H9 (cell line): ENCODE measurements at places on chromosomes 5 and 9. TPM values are rescaled to one million over a fixed set of nuclear protein-coding genes. Genes with fewer than 3 reads are reported as not detected.
A peak's percentile ranks its signal among the peaks of the same experiment; 100 is the strongest.

DNA sequence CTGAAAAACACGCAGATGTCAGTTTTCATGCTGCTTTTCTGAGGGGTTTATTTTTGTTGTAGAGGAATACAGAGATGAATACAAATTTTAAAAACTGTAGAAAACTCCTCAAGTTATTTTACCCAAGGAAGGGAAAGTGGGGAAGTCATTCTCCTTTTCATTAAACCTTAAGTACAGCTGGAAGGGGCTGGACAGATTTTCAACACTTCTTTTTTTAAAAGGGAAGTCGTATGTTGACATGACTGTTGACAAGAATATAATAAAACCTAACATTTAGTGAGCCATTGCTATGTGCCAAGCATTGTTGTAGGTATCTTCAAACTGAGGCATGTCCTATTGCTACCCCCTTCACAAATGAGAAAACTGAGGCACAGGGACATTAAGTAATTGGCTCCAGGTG, 235.7 kb upstream of the ELL2 start:
- no peaks in the 10 kb centered on the region for H3K36me3 ChIP-seq
- no peaks in the 10 kb centered on the region for H3K27me3 ChIP-seq
- no peak overlapping the region for H3K27ac ChIP-seq
- H3K4me1 ChIP-seq, result no peaks in the 10 kb centered on the region
- no peak for DNase-seq

- no peak overlapping the region for H3K27ac ChIP-seq
- H3K36me3 ChIP-seq, result no peaks in the 10 kb centered on the region
- H3K4me1 ChIP-seq, result no peaks in the 10 kb centered on the region
- DNase-seq, result no peak
These were observed 163.5 kb upstream of the ADRA1B start for GRCh38 chr5:159752622-159753275.

DNA sequence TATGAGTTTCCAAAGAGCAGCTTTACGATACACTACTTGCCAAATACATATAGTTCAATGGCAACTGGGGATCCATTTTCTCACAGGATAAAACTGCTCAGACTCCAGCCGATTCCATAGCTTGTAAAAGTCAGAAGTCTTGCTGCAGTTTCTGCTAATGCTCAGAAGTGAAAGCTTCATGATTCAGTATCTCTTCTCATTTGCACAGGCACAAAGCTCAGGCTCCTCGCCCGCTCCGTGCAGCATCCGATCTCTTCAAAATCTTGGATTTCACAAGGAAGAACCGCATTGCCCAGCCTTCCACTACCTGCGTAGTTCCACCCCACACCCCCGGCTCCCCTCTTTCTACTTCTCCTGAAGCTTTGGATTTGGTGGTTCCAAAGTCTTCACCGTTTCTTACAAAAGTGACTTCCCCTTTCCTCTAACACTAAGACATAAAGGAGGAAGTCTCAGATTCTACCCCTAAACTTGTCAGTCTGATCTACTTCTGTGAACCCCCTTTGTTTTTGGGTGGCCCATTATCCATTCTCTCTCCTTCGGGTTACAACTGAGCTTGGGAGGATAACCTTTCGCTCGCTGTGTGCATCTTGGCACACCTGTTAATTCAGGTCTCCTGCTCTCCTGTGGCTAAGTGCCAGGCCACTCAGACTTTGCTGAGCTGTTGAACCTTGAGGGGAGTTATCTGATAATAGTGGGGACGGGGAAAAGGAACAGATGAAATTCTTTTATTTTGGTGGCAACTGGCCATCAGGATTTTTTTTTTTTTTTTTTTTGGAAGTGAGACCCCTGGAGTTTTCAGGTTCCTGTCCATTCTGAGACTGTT, 194.1 kb downstream of the GNA14 start:
- peaks cover 8% of the 10 kb centered on the region for H3K36me3 ChIP-seq
- no peak overlapping the region for H3K27ac ChIP-seq
- no peaks in the 10 kb centered on the region for H3K4me1 ChIP-seq
- no peak overlapping the region for H3K4me3 ChIP-seq
- H3K27me3 ChIP-seq, result no peaks in the 10 kb centered on the region

DNA sequence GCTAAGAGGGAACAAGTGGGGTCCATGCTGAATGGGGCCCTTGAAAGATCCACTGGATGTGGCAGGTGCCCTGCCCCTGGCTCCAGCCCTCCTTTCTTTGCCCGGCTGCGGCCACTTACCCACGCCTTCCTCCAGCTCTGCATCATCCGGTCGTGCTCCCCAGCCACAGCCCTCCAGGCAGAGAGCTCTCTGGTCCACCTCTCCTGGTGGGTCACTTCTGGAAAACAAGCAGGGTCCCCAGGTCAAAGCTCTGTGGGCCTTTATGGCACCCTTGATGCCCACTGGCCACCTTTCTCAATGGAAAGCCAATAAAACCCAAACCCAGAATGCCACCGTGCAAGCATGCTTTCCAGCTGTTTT, 45.0 kb downstream of the SECISBP2 start:
- H3K36me3 ChIP-seq, result peaks cover 41% of the 10 kb centered on the region
- peak; percentile 23 for DNase-seq
- no peaks in the 10 kb centered on the region for H3K27me3 ChIP-seq
- no peak overlapping the region for H3K4me3 ChIP-seq
- H3K4me1 ChIP-seq, result no peaks in the 10 kb centered on the region
- H3K27ac ChIP-seq, result no peak overlapping the region

GRCh38 chr9:120454467-120454866, 125.5 kb downstream of the CDK5RAP2 start:
- H3K36me3 ChIP-seq, result peaks cover 17% of the 10 kb centered on the region; the same call in 2 of the 3 replicates
- no peaks in the 10 kb centered on the region for H3K4me1 ChIP-seq
- no peaks in the 10 kb centered on the region for H3K27me3 ChIP-seq

GRCh38 chr5:116650544-116650943, 75.9 kb upstream of the SEMA6A start:
- no peak overlapping the region for H3K27ac ChIP-seq
- H3K27me3 ChIP-seq, result no peaks in the 10 kb centered on the region
- peaks cover 17% of the 10 kb centered on the region for H3K4me1 ChIP-seq
- H3K4me3 ChIP-seq, result no peak overlapping the region

DNA sequence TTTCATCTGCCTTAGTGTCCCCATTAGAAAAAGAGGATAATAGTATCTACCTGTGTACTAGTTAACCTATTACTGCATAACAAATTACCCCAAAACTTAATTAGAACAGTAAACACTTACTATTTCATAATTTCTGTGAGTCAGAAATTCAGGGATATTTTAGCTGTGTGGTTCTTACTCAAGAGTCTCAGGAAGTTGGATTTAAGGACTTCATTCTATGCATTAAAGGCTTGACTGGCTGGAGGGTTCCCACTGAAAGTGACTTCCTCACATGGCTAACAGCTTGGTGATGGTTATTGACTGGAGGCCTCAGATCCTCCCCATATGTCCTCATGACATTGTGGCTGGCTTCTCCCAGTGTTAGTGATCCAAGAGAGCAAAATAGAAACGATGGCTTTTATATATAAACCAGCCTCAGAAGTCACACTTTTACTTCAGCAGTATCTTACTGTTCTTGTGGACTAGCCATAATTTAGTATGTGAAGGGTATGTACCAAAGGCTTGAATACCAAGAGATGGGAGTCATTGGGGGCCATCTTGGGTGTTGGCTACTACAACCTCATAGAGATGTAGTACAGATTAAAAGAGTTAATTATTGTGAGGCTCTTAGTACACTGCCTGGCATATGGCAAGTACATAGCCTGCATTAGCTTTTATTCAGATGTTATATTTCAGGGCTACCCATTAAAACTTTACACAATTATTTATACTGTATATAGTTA, 9.9 kb downstream of the RAD23B start:
- H3K4me1 ChIP-seq, result peaks cover 11% of the 10 kb centered on the region; the same call in 1 of the 2 replicates
- H3K27me3 ChIP-seq, result no peaks in the 10 kb centered on the region
- no peak overlapping the region for H3K4me3 ChIP-seq
- no peak for DNase-seq

GRCh38 chr9:16675131-16675530, 195.3 kb downstream of the BNC2 start:
- no peak for DNase-seq
- no peaks in the 10 kb centered on the region for H3K36me3 ChIP-seq
- no peak overlapping the region for H3K4me3 ChIP-seq
- H3K27ac ChIP-seq, result no peak overlapping the region

DNA sequence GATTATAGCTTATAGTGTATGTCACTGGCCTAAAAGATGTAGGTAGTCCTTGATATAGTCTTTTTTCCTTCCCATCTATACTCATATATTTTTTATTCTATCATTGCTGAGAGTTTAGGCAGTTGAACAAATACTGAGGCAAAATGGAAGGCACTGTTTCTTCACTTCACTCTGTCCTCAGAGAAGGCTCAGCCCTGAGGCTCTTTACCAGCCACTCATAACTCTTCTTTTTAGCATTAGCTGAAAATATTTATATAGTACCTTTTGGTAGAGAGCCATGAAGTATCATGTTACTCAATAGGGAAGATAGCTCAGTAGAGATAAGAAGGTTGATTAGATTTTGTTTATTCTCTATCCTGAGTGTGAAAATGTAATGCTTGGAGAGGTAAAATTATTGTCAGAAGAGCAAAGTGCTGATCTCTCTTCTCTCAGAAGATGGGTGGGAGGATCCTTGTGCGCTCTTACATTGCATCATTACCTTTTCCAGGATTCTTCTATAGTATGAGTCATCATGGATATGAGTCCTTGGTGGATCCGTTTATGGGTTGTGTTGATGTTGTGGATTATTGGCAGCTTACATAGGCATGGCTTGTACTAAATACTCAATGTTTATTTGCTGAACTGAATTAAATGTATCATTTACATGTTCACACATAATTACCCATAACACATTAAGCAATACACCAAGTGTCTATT, 88.1 kb downstream of the ANXA1 start:
- no peaks in the 10 kb centered on the region for H3K27me3 ChIP-seq
- H3K36me3 ChIP-seq, result no peaks in the 10 kb centered on the region
- DNase-seq, result no peak
- H3K4me1 ChIP-seq, result no peaks in the 10 kb centered on the region
- H3K4me3 ChIP-seq, result no peak overlapping the region

Gene PAEP
- total RNA-seq, result not detected in 2 replicates

Gene CTNNA1
- total RNA-seq, result 354 and 378 TPM in 2 replicates

Gene PTTG1
- 263 and 279 TPM in 2 replicates for total RNA-seq

Gene OLFM1
- total RNA-seq, result 34.1 and 36.8 TPM in 2 replicates
